Neural crest cell (in vitro differentiated cells): ENCODE measurements at places on chromosomes 7 and 10.

DNA sequence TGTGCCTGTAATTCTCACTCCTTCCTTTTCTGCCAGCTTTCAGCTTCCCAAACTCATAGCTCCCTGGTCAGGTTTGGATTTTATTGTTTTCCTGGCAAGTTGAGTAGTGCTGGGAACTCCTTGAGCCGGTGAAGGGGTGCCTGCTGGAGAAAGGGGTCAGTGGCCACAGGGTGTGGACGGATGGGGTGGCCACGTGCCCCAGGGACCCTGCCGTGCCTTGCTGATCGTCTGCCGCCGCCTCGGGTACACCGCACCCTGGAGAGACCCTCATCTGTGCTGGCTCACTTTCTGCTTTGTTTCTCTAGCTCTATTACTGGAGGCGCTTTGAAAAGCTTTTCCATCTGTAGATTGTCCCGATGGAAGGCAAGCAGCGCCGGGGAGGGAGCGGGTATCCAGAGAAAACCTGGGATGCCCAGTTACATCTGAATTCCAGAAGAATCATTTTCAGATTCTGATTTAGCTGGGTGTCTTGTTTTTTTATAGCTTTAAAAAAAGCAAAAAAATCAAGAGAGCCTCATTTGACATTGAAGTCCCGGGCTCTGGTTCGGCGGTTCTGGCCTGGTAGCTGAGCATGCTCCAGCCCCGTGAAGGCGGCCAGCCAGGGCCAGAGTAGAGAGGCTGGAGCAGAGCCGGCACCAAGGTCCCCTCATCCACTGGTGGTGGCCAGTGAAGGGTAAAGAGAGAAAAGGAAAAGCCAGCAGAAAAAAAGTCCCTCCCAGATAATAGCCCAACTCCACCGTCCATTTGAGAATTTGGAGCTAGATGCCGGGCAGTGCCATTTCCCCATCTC lies 510.9 kb upstream of the FOXK1 start:
- no peaks in the 10 kb centered on the region for H3K36me3 ChIP-seq
- no peak overlapping the region for H3K27ac ChIP-seq
- no peak overlapping the region for H3K4me3 ChIP-seq
- H3K27me3 ChIP-seq: no peaks in the 10 kb centered on the region

DNA sequence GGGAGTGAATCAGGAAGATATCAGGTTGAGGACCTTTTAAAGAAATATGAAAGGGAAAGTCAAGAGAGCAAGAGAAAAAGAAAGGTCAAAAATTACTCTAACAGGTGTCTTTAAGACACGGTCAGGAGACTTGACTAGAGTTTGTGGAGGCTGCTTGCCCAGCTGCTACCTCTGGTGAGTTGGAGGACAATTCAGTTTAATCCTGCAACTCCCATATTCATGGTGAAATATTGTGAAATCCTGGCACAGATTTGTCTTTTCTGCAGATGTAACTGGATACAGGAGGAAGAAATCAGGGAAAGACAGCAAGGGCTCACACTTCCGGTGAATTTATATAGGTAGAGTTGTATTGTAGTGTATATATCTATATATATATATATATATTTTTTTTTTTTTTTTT lies 93.5 kb downstream of the AKAP9 start:
- no peak overlapping the region for H3K27ac ChIP-seq
- no peak for DNase-seq
- no peak overlapping the region for H3K4me3 ChIP-seq
- H3K4me1 ChIP-seq: no peaks in the 10 kb centered on the region
- peaks cover 12% of the 10 kb centered on the region for H3K36me3 ChIP-seq

DNA sequence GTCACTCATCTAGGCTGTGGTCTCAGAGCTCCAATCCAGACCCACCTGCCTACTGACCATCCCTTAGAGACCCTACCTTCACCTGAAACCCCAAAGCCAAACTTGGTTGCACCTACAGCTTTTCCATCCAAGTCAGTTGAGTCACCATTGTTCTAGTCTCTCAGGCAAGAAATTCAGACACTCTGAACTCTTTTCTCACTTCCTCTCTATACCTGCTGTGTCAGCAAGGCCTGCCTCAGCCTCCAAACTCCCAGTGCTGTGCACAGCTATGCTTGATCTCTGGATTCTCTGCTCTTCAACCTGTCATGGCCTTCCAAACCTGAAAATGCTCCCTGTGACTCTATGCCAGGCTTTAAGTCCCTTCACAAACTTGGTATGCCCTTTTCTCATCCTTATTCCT lies 47.4 kb upstream of the MTURN start:
- H3K36me3 ChIP-seq: peaks cover 18% of the 10 kb centered on the region
- peak overlapping the region; percentile 1 for H3K27ac ChIP-seq
- H3K4me3 ChIP-seq: no peak overlapping the region

DNA sequence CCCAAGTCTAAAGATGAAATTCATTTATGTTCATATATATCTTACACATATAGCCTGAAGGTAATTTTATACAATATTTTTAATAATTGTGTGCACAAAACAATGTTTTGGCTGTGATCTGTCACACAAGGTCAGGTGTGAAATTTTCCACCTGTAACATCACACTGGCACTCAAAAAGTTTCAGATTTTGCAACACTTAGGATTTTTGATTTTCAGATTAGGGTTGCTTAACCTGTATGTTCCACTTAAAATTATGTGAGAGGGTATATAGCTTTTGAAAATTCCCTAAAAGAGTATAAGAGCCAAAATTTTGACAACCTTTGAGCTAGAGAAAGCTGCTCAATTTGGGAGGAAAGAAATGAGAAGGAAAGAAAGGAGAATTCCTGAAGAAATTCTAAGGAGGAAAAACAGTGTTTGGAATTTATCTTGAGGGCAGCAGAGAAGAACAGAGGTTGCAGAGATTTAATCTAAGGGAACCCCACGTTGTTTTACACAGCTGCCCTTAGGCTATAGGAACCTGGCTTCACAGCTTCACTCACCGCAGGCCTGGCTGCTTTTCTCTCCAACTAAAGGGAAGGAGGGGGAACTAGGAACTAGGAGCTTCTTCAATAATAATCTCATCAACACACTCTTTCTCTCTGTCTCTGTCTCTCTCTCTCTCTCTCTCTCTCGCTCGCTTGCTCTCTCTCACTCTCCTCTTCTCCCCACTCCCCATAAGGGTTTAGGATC lies 8.5 kb downstream of the VOPP1 start:
- H3K27ac ChIP-seq: no peak overlapping the region
- H3K4me1 ChIP-seq: peaks cover 30% of the 10 kb centered on the region
- no peak for DNase-seq
- H3K4me3 ChIP-seq: no peak overlapping the region
- H3K27me3 ChIP-seq: no peaks in the 10 kb centered on the region

GRCh38 chr10:30751678-30752331 lies 122.3 kb upstream of the LYZL2 start:
- H3K27me3 ChIP-seq: no peaks in the 10 kb centered on the region
- no peaks in the 10 kb centered on the region for H3K36me3 ChIP-seq
- DNase-seq: peak; percentile 69
- peak overlapping the region; percentile 53 for H3K27ac ChIP-seq

- peak overlapping the region; percentile 8 for H3K27ac ChIP-seq
- H3K4me1 ChIP-seq: peaks cover 13% of the 10 kb centered on the region
- H3K4me3 ChIP-seq: no peak overlapping the region
- no peaks in the 10 kb centered on the region for H3K36me3 ChIP-seq
Measured at GRCh38 chr10:28975891-28976531, 298.7 kb downstream of the BAMBI start.

DNA sequence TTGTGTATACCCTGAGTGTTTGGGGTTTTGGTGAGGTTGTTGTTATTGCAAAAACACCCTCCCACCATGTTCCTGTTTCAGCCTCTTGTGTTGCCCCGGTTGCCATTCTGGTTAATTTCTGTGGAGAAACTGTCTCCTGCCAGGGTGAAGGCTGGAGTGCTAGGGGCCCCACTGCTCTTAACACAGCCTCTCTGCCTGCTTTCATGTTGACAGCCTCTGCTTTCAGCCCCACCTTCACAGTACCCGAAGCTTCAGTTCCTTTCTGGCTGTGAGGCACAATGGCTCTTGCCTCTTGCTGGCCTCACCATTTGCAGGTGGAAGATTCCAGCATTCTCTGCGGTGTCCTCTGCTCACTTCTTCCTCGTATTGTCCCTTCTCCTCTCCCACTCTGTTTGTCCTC lies 19.2 kb downstream of the SLC18A2 start:
- no peak for DNase-seq
- H3K36me3 ChIP-seq: no peaks in the 10 kb centered on the region
- peaks cover 32% of the 10 kb centered on the region for H3K4me1 ChIP-seq
- peaks cover 28% of the 10 kb centered on the region for H3K27me3 ChIP-seq
- no peak overlapping the region for H3K4me3 ChIP-seq

GRCh38 chr7:3548815-3549214 lies 247.8 kb downstream of the SDK1 start:
- DNase-seq: no peak
- peak overlapping the region; percentile 7 for H3K27ac ChIP-seq
- no peaks in the 10 kb centered on the region for H3K4me1 ChIP-seq
- no peaks in the 10 kb centered on the region for H3K27me3 ChIP-seq

DNA sequence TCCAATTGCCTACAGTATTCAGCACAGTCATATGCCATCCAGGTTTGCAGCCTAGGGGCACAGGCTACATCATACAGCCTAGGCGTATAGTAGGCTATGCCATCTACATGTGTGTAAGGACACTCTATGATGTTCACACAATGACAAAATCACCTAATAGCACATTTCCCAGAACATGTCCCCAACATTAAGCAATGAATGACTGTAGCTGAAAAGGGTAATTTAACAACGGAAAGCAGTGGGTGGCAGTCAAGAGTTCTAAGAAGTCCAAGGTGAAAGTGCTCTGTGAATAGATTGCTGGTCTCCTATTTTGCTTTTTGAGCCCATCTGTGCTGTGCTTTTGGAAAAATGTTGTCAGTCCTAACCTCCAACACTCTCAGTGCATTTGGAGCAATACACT lies 162.6 kb downstream of the KLF6 start:
- peaks cover 9% of the 10 kb centered on the region for H3K36me3 ChIP-seq
- peaks cover 13% of the 10 kb centered on the region for H3K4me1 ChIP-seq
- no peak overlapping the region for H3K4me3 ChIP-seq
- DNase-seq: no peak
- H3K27me3 ChIP-seq: no peaks in the 10 kb centered on the region
- H3K27ac ChIP-seq: no peak overlapping the region

DNA sequence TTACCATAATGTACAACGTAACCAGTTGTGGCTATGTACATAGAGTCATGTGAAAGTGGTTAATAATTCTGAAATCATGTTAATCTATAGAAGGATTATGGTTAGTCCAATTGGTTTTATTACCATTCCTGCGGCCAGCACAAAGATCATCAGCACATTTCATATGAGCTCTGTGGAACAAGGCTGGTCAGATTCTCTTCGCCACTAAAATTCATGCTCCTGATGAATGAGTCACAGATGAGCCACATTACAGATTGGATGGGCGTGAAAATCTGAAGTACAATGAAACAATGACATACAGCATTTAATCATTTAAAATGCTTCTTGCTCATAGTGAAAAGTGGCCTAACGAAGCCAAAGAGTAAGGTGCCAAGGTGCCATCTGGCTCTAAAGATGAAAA lies 716.2 kb upstream of the PHF14 start:
- H3K27ac ChIP-seq: no peak overlapping the region
- H3K4me3 ChIP-seq: no peak overlapping the region
- H3K27me3 ChIP-seq: no peaks in the 10 kb centered on the region
- no peak for DNase-seq
- no peaks in the 10 kb centered on the region for H3K36me3 ChIP-seq
- H3K4me1 ChIP-seq: no peaks in the 10 kb centered on the region

GRCh38 chr10:116669080-116669479 lies 48.3 kb downstream of the PNLIPRP2 start:
- peaks cover 51% of the 10 kb centered on the region for H3K4me1 ChIP-seq
- H3K27me3 ChIP-seq: peaks cover 9% of the 10 kb centered on the region
- peak overlapping the region; percentile 38 for H3K4me3 ChIP-seq
- H3K27ac ChIP-seq: no peak overlapping the region
- H3K36me3 ChIP-seq: peaks cover 7% of the 10 kb centered on the region

DNA sequence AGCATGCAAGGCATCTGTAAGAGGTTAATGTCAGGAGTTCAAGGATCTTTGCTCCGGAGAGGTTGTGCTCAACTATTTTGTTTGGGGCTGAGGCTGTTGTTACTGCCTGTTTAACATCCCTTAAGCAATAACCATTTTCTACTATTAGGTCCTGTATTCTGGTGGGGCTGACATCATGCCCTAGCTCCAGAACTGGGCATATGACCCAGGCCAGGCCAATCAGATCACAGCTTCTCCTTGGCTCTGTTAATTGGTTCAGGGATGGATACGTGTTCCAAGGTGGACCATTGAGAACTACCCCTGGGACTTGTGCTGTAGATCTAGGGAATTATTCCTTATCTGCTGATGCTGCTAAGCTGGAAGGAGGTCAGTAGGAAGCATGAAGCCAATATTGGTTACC lies 67.0 kb downstream of the SYPL1 start:
- H3K27me3 ChIP-seq: peaks cover 9% of the 10 kb centered on the region
- DNase-seq: no peak
- H3K4me1 ChIP-seq: peaks cover 6% of the 10 kb centered on the region
- H3K27ac ChIP-seq: no peak overlapping the region

DNA sequence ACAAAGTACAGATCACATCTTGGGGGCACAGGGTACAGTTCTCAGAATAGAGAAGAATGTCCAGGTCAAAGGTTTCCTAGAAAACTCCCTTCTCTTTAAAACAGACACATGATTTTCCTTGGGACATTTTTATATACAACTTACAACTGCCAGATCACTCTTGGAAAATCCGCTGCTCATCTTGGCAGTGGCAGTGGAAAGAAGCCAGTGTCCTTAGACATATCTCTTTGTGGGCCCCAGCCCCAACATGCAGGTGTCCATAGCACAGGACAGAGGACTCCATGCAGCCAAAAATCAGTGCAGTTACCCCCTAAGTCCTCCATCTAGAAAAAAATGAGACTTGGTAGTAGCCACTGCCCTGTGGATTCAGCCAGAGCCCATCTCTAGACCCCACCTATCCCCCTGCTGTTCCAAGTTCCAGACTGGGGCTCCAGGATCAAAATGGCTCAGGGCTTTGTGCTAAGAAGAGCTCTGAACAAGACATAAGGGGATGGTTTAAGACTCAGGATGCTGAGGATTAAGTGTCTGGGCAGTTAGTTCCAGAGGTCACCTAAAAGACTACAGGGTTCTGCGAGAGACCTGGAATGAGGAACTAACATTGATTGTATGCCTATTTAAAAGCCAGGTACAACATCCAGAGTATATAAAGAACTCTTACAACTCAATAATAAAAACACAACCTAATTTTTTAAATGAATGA lies 34.4 kb downstream of the HIPK2 start:
- H3K27ac ChIP-seq: no peak overlapping the region
- H3K36me3 ChIP-seq: no peaks in the 10 kb centered on the region
- H3K4me1 ChIP-seq: peaks cover 42% of the 10 kb centered on the region
- no peak overlapping the region for H3K4me3 ChIP-seq
- no peak for DNase-seq
- H3K27me3 ChIP-seq: no peaks in the 10 kb centered on the region

DNA sequence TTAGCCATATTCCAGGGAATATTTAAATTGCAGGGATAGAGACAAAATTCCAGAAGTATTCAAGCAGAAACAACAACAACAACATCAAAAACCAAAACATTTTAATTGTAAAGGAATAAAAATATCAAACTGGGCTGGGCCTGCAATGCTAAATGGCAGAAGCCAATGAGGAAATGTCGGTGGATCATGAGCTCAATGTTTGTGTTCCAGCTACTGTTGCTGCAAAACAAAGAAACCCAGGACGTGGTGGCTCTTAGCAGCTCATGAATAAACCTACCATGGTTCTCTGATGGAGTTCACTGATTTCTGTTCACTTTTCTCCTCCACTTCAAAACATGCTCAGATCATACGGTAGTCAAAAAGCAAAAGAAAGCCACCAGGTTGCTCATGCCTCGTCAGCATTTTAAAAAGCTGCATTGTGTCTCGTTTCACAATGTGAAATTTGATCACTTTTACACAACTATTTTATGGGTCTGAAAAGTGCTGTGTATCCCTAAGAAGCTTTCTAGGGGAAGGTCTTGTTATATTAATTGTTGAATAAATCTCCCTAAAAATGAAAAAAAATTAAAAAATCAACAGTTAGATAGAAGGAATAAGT lies 54.0 kb downstream of the ASNS start:
- no peak overlapping the region for H3K27ac ChIP-seq
- H3K27me3 ChIP-seq: peaks cover 6% of the 10 kb centered on the region
- no peaks in the 10 kb centered on the region for H3K4me1 ChIP-seq
- no peak for DNase-seq
